ENCODE measurements at places on chromosomes 13 and 19.

DNA sequence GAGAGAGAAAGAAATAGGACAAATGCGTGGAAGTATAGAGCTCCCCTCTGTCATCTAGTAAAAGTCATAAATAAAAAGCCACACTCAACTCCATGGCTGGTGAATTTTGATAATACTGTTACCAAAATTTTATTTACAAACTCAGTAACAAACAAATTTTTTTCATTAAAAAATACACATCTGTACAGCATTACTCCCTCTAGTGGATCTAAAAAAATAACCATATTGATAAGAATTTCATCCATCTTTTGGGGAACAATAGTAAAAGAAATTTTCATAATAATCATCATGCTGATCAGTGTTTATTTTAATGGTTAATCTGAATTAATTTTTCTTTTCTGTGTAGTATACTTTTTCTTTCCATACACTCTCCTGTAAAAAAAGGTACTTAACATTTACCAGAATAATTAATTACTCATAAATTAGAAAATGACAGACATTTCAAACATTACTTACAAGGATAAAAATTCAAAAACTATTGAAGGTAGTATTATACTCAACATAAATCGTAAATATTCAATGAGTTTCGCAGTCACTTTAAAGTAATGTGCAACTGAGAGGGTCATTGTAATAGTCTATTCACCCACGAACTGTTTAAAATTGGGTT lies 173.5 kb upstream of the LSM14A start:
- peak; percentile 33 for DNase-seq

DNA sequence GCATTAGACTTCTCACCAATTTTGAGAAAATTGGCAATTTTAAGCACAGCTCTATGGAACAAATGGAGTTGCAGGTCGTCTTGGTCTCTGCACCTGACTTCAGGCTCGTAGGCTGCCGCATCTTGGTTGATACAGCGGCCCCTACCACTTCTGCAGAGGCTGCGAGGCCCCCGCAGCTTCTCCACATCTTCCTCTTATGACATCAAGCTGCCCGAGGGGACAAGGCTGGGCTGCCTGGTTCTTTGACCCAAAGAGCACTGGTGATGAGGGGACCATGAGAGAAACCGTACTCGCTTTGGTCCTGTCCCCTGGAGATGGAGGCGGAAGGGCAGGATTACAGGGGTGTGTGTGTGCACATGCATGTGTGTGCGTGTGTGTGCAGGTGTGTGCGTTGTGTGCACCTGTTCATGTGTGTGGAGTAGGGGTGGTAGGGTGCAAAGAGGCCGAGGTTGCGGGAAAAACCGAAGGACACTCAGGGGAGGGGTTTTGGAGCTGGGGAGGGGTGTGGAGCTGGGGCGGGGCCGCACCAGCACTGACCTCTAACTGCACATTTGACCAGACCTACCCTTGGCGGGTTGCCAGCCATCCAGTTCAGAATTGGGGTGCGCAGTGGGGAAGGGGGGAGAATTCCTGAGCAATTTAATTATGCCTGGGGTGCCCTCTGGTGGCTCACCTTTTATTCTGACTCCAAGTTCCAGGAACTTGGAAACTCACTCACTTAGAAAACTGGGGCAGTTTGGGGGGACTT lies 65.1 kb upstream of the ARHGEF7 start:
- peak; percentile 32 for DNase-seq

DNA sequence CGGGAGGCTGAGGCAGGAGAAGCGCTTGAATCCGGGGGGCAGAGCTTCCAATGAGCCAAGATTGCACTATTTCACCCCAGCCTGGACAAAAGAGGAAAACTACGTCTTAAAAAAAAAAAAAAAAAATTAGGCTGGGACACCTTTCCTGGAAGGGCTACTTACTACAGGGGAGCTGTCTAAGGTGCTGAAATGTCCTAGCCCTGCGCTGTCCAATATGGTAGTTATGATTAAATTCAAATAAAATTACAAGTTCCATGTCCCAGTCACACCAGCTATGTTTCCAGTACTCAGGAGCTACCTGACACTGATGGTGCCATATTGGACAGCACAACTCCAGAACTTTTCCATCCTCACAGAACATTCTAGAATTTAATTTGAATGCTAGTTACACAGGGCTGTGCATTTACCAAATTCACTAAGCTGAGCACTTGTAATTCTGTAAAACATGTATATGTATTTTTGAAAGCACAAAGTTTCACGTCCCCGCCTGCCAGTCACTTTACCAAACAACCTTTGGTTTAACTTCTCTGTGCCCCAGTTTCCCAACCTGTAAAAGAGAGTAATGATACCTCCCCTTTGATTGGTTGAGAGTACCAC lies 9.2 kb upstream of the ZSCAN22 start:
- DNase-seq, result no peak

- peak; percentile 37 for DNase-seq
Measured at GRCh38 chr19:11323601-11324078, 15.8 kb downstream of the RAB3D start.

DNA sequence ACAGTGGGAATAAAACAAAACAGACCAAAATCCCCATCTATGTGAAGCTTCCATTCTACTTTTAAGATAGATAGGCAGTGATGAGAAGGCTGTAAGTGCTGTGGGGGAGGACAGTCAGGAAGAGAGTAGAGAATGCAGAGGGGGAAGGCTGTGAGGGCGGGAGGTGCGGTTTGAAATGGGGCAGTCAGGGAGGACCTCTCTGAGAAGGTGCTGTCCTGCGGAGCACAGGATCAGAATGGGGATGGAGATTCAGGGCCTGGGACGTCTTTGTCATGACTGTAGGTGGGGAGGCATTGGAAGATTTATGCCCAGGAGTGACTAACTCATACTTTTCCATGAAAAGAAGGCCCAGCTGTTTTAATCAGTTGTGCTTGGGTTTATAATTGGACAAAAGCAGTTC lies 3.9 kb upstream of the GPR183 start:
- DNase-seq, result no peak

DNA sequence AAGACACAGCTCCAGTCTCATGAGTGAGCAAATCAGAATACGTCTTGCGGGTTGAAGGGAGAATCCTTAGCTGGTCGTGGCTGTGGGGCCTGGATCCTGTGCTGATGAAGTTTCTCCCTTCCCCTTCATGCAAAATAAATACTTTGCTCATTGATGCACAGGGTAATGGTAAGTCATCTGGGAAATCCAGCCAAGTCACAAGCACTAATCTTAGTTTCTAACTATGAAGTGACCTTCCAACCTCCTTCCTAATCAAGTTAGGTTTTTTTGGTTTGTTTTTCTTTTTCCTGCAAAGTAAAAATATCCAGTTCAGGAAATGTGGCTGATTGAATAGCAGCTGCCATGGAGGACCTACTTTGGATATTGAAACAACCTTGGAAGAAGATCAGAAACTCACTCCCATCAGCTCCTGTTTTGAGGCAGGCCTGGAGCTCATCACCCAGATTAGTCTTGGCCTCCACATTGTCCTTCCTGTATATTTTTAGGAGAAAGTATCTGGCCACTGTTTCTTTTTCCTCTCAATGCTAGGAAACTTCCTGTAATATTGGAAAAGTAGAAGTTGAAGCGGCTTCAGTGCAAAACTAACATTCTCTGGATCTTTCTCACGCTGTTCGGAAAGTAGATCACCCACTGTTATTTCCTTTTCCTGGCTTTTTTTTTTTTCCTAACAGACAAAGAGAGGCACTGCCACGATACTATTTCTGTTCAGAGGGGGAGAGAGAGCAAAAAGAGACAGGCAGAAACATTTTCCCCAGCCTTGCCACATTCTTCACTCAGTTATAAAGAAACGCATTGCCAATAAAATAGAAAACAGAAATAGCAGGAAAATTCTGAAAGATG lies 12.3 kb upstream of the ARL11 start:
- DNase-seq, result no peak

DNA sequence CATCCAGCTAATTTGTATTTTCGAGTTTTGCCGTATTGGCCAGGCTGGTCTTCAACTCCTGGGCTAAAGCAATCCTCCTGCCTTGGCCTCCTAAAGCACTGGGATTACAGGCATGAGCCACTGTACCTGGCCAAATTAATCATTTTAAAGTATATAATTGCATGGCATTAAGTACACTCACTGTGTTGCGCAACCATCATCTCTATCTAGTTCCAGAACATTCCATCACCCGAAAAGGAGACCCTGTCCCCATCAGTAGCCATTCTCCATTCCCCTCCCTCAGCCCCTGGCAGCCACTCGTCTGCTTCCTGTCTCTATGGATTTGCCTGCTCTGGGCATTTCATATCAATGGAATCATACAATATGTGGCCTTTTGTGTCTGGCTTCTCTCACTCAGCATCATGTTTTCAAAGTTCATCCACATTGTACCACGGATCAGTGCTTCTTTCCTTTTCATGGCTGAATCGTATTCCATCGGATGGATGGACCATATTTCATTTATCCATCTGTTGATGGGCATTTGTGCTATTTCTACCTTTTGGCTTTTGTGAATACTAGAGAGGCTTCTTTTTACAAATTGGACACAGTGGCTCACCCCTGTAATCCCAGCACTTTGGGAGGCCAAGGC lies 13.1 kb downstream of the PGPEP1 start:
- DNase-seq, result no peak

GRCh38 chr19:35217649-35217990 lies 10.9 kb downstream of the FAM187B start:
- no peak for DNase-seq

- no peak for DNase-seq
Measured at GRCh38 chr19:46648961-46649960, 11.7 kb downstream of the DACT3 start.

- no peak for DNase-seq
Measured at GRCh38 chr13:33872005-33872351, 54.0 kb downstream of the RFC3 start.

DNA sequence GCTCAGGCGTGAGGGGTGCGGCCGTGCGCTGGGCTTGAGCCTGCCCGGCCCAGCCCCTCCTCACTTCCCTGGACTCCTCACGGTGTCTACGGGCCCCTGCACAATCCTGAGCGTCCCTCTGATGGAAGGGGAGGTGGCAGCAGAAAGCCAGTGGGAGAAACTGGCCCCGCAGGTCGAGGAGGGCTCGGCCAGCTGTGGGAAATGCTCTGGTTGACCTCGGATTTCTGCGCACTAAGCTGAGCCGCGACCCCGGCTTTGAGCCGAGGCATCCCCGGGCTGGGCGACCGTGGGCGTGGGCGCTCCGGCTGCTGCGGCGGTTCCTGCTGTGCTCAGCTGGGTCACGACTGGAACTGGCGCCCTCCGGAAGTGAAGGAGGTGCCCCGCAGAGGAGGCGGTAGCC lies 70.1 kb downstream of the ZNF208 start:
- no peak for DNase-seq

DNA sequence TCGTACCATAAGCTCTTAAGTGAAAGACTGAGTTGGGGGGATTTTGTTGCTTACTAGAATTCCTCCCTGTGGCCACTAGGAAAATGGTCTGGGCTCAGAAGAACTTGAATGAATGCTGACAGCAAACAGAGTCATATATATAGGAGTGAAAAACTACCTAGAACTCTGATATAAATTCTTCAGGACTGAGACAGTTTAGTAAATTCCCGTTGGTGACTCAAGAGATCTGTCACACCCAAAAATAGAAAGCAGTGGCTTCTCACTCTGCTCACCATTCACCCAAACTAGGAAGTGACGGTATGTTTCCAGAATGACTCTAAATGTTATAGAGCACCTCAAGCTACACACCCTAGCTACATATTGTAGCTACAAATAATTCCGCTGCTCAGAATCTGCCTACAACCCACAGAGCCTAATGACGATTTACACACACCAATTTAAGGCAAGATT lies 116.2 kb downstream of the TBC1D4 start:
- DNase-seq, result no peak

- no peak for DNase-seq
Measured at GRCh38 chr13:31151837-31152236, 9.9 kb downstream of the HSPH1 start.

DNA sequence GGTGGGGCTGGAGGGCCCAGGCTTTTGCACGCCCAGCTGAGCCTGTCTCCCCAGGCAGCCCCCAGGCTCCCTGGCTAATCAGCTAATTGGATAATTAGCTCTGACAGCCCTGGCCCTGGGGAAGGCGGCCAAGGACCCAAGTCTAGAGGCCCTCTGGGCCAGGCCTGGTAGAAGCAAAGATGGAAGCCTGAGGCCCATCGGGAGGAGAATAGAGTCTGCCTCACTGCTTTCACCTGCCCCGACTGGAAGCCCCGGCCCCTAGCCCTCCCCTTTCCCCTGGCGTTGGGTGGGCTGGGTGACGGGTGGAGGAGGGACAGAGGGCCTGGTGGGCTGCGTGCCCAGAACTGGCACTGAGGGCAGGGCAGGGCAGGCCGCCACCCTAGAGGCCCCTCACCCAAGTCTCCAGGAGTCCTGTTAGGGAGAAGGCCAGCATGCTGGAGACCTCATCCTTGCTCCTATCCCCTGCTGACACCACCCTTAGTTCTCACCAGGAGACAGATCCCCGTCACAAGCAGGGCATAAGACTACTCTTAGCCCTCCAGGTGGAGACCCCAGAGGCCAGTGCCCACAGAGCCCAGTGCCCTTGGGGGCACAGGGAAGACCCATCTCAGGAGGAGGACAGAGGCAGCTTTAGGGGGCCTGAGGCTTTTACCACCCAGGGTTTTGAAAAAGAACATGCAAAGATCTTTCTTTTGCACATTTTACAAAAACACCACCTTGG lies 12.0 kb downstream of the LYL1 start:
- DNase-seq, result peak; percentile 57

GRCh38 chr13:97574926-97575325 lies 141.0 kb downstream of the RAP2A start:
- DNase-seq, result no peak

- DNase-seq, result no peak
Measured at GRCh38 chr19:13951799-13952153, 533 bp upstream of the DCAF15 start.

- DNase-seq, result peak; percentile 22
Measured at GRCh38 chr13:106532111-106532929, 3.1 kb downstream of the EFNB2 start.

DNA sequence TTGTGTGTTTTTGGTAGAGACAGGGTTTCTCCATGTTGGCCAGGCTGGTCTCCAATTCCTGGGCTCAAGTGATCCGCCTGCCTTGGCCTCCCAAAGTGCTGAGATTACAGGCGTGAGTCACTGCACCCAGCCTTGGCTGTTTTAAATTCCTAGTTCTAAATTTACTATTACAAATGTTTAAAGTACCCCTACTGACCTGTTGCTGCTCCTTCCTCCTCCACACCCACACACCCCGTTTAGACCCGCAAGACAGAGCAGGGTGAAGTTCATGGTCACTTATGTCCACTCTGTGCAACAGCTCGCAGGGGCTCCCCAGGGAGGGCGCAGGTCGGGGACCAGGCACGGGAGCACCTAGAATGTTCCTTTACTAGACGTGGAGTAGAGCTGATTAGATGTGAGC lies 28.7 kb downstream of the TMEM161A start:
- no peak for DNase-seq
